GM20000 (cell line): ENCODE measurements at places on chromosomes 5 and 9.

DNA sequence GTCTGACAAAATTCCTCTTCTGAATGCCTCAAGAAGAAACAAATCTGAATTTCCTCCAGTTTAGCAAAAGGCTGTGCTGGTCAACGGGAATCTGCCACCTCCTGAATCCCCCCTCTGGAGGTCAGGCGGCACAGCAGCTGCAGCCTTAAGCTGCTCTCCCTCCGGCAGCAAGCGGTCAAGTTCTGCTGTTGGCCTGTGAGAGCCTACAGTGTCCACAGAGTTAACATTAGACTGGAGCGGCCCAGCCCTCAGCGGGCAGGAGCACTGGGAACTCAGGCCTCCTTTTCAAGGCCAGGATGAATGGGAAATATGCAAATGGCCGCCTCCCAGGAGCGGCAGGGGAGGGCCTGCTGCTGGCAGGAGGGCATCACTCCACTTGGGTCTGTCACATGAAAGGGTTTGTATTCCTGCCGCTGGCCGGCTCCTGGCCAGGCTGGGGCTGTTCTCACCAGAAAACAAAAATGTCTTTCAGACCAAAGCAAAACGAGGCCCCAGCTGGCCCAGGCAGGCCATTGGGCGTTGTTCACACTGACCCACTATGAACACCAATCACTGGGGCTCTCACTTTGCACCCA, 8.2 kb downstream of the ACSL6 start:
- no peak for DNase-seq

DNA sequence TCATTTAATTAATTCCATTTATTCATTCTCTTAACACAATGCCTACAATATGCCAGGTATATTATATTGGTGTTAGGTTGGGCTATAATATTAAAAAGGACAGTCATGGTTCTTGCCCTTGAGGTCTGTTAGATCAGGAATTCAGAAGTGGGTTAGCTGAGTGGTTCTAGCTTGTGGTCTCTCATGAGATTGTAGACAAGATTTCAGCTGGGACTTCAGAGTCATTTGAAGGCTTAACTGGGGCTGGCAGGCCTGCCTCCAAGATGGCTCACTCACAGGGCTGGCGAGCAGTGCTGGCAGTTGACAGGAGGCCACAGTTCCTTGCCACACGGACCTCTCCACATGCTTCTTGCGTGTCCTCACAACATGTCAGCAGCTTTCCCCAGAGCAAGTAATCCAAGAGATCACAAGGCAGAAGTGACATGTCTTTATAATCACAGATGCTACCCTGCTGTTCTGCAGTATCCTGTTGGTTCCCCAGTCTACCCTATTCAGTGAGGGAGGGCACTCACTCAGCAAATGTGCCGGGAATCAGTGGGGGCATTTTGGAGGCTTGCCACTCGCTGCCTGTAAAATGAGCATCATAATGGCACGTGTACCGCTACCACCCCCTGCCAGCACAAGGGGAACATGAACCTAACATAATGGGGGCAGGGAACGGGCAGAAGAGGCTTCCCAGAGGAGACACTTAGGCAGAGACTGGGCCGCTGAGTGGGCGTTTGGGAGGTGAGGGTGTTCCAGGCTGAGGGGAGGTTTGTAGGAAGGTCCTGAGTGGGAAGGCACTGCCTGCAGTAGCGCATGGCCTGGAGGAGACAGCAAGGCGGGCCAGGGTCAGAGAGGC, 70.0 kb downstream of the EXOSC2 start:
- DNase-seq: no peak

DNA sequence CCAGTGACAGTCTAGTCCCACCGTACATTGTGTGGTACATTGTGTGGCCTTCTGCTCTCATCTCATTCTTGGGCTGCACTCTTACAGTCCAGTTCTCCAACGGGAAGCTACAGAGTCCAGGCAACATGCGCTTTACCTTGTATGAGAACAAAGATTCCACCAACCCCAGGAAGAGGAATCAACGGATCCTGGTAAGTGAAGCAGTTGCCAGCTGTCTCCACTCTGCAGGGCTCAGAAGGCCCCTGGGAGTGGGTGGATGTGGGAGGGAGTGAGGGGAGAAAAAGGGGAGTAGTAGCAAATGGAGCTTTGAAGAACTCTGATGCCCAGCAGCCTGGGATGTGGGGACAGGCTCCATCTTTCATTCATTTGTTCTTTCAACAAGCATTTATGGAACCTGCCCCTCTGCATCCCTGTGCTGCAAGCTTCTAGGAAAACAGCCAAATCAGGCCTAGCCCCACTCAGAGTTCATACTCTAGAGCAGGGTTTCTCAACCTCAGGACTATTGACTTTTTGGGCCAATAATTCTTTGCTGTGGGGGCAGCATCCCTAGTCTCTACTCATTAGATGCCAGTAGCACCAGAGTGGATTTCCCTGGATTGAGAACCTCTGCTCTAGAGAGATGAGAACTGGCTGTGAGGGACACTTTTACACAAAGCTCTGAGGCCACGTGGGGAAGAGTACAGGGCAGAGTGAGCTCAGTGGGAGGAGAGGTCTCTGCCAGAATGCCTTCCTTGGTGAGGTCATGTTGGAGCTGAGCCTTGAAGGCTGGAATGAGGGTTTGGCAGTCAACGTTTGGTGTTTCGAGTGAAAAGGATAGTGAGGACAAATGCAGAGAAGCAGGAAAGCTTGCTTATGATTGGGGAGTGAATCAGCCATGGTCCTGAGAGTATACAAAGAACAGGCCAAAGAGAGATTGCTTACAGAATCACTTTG, 1.1 kb downstream of the POLR1E start:
- no peak for DNase-seq

- DNase-seq: no peak
Measured at GRCh38 chr9:89986190-89986589, 381.4 kb downstream of the GADD45G start.

DNA sequence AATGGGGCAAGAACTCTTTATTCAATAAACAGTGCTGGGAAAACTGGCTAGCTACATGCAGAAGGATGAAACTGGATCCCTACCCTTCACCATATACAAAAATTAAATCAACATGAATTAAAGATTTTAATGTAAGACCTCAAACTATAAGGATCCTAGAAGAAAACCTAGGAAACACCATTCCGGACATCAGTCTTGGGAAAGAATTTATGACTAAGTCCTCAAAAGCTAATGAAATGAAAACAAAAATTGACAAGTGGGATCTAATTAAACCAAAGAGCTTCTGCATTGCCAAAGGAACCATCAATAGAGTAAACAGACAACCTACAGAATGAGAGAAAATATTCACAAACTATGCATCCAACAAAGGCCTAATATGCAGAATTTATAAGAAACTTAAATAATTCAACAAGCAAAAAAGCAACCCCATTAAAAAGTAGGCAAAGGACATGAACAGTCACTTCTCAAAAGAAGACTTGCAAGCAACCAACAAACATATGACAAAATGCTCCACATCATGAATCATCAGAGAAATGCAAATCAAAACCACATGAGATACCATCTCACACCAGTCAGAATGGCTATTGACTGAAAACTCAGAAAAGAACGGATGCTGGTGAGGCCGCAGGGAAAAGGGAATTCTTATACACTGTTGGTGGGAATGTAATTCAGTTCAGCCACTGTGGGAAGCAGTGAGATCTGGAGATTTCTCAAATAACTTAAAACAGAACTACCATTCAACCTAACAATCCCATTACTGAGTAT, 104.3 kb upstream of the MAP3K1 start:
- DNase-seq: no peak

- no peak for DNase-seq
Measured at GRCh38 chr5:24368115-24368514, 276.7 kb downstream of the CDH10 start.

- no peak for DNase-seq
Measured at GRCh38 chr5:34719029-34719428, 62.9 kb downstream of the RAI14 start.

GRCh38 chr5:179279347-179280094, 65.7 kb downstream of the ADAMTS2 start:
- no peak for DNase-seq

DNA sequence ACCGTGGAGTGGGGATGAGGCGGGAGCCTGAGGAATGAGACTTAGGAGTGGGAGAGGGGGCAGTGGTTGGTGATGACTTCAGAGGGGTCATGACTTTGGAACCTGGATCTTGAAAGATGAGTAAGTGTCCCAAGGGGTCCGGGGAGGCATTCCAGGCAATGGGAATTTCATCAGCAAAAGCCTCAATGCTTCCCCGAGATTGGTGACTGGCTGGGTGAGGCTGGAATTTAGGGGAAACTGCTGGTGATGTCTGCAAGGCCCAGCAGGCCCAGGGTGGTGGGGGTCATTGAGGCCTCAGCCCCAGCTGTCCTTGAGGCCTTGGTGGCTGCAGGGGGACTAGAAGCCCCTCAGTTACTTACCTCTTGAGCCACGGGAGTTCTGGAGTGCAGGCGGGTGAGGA, 7.5 kb downstream of the NDST1 start:
- DNase-seq: no peak

- DNase-seq: no peak
Measured at GRCh38 chr5:117488976-117489500, 914.4 kb upstream of the SEMA6A start.

- no peak for DNase-seq
Measured at GRCh38 chr5:137024044-137024443, 475.1 kb downstream of the SPOCK1 start.

- no peak for DNase-seq
Measured at GRCh38 chr9:2298217-2298616, 283.1 kb downstream of the SMARCA2 start.

DNA sequence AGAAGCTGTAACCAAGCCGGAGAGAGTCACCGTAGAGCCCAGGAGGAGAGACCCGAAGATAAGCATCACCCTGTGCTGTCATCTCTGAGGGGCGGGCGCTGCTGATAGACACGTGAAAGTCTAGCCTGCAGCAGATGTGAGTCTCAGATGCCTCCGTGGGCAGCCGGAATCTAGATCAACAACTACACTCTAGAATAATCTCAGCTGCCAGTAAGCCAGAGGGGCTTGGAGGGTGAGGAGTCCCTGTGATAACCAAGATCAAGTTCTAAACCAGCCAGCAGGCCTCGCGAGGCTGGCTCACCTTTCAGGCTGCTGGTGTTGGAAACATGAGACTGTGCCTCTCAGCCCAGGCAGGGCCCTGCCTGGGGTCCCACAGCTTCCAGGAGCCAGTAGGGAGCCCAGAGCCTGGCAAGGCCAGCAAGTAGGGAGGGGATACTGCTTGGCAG, 54.1 kb downstream of the DAPK1 start:
- no peak for DNase-seq

DNA sequence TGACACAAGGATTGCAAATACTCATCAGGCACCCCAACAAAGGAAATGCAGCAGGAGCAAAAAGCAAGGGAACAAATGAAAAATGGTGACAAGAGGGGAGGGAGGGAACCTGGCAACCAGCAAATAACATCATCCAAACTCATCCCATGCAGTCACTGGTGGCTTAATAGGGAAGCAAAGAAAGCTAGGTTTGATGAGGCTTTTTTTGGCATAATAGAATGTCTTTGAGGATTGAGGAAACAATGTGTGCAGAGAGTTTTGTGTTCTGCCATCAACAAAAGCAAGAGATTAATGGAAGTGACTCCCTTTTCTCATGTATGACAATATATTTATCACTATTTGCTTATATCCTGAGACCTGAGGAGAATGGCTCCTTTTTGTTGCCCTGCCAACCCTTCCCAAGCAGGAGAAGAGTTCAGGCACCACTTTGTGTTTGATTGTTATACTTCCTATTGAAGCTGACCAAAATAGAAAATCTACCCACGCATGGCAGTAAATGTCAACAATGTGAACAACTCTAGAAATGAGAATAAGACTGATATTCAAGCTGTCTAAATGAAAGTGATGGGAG, 375.7 kb downstream of the CAAP1 start:
- no peak for DNase-seq

- peak; percentile 37 for DNase-seq
Measured at GRCh38 chr9:136051453-136051836, 43.6 kb downstream of the NACC2 start.

GRCh38 chr5:120446901-120447300, 17.2 kb upstream of the PRR16 start:
- no peak for DNase-seq

DNA sequence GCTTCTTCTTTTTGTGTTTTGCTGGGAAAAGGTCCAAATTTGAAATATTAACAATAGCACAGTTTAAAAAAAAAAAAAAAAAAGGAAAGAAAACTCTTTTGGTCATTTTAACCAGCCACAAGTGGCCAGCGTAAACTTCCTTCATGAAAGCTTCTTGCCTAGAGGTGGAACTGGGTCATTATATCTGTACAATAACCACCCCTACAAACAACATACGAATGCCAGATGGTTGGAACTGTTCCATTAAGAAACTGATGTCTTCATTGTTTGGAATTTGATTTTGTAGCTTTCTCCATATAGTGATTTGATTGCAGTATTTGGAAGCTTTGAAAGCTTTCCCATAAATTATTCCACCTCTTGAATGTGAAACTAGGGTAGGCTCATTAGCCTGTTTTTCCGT, 18.3 kb upstream of the LPAR1 start:
- no peak for DNase-seq

DNA sequence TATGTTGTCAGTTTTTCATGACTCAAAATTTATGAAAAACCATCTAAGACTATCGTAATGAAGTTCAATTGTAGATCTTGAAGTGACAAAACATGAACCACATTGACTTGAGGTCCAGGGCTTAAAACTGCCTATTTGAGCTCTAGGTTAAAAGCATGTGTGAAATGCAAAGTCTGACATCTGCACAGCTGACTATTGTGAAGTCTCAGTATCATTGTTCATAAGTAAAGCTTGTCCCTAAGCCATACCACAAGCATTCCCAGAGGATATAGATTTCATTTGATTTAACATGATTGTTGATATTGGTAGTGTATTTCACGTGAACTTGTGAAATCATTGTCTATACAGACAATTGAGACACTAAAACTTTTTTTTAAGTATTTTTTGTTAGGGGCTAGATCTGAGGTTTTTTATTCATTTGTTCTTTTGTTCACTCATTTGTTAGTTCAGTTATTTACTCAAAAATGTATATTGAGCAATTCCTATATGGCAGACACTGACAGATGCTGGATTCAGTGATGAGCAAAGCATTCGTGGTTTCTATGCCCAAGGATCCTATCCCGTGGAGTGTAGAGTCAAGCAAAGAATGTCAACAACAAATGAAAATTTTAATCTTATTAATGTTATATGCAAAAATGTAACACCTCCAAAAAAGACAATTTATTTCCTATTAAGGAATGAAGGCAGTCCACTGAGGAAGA, 485.2 kb downstream of the RAB3C start:
- DNase-seq: no peak

GRCh38 chr5:147956064-147956841, 49.9 kb upstream of the C5orf46 start:
- DNase-seq: no peak

- DNase-seq: no peak
Measured at GRCh38 chr5:149157330-149157729, 16.0 kb downstream of the ABLIM3 start.

- no peak for DNase-seq
Measured at GRCh38 chr9:4095484-4095883, 204.4 kb downstream of the GLIS3 start.
